Stimulated activated CD4-positive, alpha-beta T cell treated with anti-CD3 and anti-CD28 coated beads, TNF-alpha, amount 100 ng/mL, for 1 hour (primary cell): ENCODE measurements at places on chromosomes 5 and 9.

DNA sequence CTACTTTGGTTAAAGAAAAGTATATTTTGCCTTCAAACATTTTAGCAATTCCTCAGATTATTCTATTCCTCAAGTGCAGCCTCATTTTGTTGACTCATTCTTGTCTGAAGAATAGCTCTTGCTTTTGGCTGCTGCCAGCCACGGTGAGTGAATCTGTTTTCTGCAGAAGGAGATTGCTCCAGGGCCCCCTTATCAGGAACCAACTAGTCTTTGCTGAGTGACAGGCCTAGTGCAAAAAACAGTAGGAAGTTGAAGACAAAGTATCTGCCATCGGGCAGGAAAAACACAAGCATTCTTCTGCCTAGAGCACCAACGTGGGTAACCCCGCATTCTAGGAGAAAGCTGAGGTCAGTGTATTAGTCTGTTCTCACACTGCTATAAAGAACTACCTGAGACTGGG lies 42.3 kb downstream of the ZNF883 start:
- no peak for DNase-seq

GRCh38 chr9:71984831-71985281 lies 73.4 kb downstream of the C9orf85 start:
- DNase-seq, result no peak

DNA sequence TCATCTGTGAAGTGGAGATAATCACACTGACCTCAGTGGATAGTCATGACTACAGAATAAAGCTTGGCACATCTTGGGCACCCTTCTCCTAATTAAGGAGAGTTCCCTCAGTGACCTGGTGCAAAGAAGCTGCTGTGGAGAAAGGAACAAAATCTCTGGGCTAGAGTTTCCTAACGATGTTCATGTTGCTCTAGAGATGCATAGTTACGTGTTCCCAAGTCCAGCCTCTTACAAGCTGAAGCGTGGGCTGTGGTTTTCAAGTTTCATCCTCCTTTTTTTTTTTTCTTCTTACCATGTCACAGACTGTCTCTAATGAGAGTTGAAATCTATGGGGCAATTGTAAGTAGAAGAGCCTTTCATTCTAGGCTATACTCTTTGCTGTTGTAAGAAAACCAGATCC lies 113.8 kb downstream of the DOCK8 start:
- DNase-seq, result no peak

DNA sequence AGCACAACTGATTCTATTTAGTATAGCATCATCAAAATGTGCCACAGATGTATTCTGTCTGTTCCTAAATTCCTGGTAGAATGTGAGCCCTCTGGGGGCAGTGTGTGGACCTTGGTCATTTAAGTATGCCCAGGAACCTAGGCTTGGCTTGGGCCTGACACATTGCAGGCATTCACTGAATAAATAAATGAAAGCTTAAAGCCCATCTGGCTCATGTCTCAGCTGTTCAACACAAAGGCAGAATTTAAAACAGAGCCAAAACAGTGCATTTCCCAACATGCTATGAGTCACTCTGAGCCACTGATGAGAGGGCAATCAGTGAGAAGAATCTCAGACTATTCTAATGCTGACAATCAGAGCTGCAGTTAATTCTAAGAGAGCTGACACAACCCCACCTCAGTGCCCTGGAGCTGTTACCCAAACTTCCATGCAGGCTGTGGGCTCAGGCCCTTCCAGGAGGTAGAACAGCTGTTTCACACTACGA lies 8.1 kb downstream of the FAM193B start:
- no peak for DNase-seq

- no peak for DNase-seq
Measured at GRCh38 chr5:9653811-9654210, 23.7 kb upstream of the TAS2R1 start.

DNA sequence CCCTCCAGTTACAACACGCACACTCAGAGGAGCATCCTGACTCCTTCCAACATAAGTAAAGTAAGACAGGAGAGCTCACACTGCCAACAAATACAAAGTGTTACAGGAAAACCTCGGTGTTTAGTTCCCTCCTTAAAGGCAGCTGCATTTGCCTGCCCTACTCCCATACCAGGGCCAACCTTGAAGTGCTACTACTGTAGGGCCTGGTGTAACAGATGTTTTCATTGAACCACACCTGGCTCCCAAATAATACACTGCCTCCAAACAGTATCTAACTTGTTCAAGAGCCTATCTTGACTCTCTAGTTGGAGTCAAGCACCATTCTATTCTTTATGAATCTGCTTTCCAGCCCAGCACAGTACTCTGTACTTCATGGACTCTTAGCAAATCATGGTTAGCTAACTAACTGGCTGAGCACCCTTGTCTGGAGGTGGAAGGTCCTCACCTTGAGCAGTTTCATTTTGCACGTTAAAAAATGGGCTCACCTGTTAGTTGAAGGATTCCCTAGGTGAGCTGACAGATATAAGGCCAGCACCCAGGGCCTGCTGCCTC lies 34.6 kb downstream of the TTC39B start:
- DNase-seq, result no peak

DNA sequence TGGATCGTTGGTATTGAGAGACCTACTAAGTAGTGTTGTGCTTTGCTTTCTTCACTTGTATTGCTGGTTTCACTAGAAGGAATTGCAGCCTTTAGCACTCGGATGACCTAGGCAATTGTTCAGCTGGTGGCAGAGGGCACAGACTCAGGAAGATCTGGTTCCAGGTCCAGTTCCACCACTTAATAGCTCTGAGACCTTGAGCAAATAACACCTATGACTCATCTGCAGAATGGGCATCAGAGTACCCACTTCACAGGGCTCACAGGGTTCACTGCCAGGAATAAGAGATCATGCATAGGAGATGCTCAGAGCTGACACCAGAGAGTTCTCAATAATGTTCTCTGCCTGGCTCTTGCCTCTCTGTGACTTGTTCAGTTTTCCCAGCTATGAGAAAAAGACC lies 133.6 kb downstream of the SIL1 start:
- no peak for DNase-seq

- no peak for DNase-seq
Measured at GRCh38 chr9:74975538-74975937, 22.8 kb upstream of the C9orf40 start.

- DNase-seq, result no peak
Measured at GRCh38 chr5:136269973-136270372, 77.0 kb upstream of the SMIM32 start.

GRCh38 chr5:57601996-57602395 lies 119.4 kb upstream of the ACTBL2 start:
- no peak for DNase-seq

GRCh38 chr9:136728548-136729123 lies 14.1 kb downstream of the LCN10 start:
- DNase-seq, result no peak

GRCh38 chr5:165906871-165907270 lies 2384.6 kb upstream of the WWC1 start:
- DNase-seq, result no peak

DNA sequence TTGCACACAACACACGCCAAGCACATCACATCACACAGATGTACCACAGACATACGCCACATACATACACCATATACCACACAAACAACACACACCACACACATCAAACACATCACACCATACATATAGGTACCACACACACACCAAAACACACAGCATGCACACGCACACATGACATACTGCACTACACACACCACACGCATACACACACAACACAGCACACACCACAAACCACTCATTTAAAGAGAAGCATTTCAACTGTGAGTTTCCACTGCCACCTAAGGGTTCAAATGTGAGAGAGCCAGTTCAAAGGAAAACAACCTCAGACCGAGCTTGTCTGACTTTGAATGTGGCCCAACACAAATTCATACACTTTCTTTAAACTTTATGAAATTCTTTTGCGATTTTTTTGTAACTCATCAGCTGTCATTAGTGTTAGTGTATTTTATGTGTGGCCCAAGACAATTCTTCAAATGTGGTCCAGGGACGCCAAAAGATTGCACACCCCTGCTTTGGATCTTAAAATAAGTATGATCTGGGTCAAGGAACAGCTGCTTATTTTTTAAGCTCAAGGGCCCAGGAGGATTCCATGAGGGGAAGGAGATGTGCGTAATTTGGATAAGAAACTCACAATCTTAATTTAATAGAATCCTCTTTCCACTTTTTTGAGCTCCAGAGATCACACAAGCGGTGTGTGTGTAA lies 494.6 kb downstream of the GADD45G start:
- no peak for DNase-seq

DNA sequence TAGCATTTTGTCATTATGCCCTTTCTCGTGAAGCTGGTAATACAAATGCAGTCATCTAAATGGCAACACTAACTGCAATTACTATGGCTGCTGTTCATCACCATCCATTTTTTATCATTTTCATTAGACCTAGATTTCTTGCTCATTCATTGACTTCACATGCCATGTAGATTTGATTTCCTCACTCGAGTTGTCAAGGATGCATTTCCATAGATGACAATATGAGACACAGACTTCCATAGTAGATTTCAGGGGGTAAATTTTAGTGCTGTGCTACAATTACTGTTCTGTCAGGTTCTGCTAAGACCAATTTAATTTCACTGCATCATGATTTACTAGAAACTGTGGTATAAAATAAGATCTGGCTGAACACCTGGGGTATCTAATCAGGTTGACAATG lies 589.2 kb downstream of the SEMA5A start:
- no peak for DNase-seq

DNA sequence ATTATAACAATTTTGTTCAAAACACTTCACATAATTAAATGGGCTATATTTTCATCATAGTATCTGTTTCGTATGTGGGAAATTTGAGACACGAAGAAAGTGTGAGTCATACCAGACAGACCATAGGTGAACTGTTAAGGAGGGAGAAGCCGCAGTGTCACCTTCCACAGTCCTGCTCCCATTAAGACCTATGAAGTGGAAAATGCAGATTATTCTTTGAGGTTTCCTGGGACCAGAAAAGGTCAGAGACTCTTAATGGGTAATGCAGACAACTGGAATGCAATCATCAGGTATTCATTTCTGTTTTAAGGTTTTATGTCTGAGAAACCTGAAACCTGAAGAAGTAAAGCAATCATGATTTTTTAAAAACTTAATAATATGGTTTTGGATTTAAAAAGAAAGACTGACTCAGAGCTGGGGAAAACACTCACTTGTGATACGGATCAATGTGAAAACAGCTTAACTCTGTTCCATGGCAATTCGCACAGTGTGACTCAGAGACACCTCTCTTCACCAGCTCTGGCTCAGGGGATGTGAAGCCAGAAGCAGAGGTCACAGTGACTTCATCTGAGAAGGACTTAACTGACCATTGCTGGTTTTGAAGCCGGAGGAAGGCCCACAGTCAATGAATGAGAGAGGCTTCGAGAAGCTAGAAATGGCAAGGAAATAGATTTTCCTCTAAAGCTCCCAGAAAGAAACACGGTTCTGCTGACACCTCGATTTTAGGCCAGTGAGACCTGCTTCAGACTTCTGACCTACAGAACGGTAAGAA lies 17.2 kb upstream of the GCNT1 start:
- no peak for DNase-seq

GRCh38 chr5:115487168-115487567 lies 57.4 kb downstream of the FEM1C start:
- DNase-seq, result no peak

DNA sequence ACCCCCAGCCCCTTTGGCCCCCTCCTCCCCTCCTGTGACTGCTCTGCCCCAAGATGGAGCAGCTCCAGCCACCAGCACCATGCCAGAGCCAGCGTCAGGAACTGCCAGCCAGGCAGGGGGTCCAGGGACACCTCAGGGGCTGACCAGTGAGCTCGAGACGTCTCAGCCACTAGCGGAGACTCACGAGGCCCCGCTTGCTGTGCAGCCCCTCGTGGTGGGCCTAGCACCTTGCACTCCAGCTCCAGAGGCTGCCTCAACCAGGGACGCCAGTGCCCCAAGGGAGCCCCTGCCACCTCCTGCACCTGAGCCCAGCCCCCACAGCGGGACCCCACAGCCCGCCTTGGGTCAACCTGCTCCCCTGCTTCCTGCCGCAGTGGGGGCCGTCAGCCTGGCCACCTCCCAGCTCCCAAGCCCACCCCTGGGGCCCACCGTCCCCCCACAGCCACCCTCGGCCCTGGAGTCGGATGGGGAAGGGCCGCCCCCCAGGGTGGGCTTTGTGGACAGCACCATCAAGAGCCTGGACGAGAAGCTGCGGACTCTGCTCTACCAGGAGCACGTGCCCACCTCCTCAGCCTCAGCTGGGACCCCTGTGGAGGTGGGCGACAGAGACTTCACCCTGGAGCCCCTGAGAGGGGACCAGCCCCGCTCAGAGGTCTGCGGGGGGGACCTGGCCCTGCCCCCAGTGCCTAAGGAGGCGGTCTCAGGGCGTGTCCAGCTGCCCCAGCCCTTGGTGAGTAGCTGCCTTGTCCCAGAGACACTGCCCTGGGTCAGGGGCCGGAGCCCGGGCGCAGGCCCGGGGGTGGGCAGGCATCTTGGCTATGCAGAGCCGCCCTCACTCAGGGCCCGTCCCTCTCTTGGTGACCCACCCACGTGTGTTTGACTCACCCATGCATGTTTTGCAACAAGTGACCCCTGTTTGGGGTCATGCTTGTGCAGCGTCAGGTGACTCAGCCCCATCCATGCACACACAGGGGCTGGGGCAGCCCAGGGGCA lies 105.2 kb downstream of the WNK2 start:
- DNase-seq, result no peak

GRCh38 chr5:7706256-7706655 lies 144.7 kb downstream of the CFAP90 start:
- DNase-seq, result no peak

DNA sequence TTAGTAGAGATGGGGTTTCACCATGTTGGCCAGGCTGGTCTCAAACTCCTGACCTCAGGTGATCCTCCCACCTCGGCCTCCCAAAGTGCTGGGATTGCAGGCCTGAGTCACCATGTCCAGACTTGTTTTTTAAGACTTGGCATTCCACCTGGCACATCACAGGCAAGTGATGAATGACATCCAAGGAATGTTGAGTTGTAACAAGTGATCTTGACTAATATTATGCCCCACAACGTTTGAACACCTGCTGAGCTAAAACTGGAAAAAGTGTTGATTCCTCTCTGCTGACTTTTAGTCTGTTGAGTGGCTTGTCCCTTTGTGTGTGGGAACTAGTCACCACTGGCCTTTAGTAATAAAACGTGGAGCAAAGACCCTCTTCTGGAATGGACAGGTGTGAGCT lies 54.6 kb downstream of the SUB1 start:
- DNase-seq, result no peak

DNA sequence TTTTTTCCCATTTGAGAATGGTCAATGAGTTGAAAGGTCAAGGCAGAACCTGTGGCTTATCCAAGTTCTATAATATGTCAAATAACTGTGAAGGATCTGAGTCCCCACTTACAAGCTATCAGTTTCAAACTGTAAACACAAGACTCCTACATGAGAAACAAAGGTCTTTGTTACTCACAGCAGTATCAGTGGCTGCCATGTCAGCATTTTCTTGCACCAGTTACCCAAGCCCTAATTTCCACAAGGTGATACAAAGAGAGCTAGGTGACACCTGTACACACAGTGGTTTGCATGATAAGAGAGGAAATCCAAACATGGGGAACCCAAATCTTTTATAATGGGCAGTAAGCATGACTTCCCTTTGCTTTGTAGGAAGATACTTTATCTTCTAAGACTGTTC lies 8.0 kb upstream of the UBQLN1 start:
- DNase-seq, result no peak

- no peak for DNase-seq
Measured at GRCh38 chr9:113876151-113876992, at the start of gene ZNF618. Gene ZNF618, plus strand, starts transcription at chr9:113876309. Its CDS starts 72 bp downstream, at chr9:113876381.

GRCh38 chr5:78467752-78468357 lies 107.4 kb downstream of the SCAMP1 start:
- no peak for DNase-seq

- no peak for DNase-seq
Measured at GRCh38 chr9:138117836-138118235, 240.3 kb downstream of the CACNA1B start.

- DNase-seq, result no peak
Measured at GRCh38 chr5:157362502-157362901, 96.6 kb downstream of the CYFIP2 start.
